Fibroblast of gingiva (primary cell): ENCODE measurements at places on chromosomes 4 and X.

GRCh38 chrX:56764975-56765791, 36.1 kb downstream of the NBDY start:
- DNase-seq: no peak

DNA sequence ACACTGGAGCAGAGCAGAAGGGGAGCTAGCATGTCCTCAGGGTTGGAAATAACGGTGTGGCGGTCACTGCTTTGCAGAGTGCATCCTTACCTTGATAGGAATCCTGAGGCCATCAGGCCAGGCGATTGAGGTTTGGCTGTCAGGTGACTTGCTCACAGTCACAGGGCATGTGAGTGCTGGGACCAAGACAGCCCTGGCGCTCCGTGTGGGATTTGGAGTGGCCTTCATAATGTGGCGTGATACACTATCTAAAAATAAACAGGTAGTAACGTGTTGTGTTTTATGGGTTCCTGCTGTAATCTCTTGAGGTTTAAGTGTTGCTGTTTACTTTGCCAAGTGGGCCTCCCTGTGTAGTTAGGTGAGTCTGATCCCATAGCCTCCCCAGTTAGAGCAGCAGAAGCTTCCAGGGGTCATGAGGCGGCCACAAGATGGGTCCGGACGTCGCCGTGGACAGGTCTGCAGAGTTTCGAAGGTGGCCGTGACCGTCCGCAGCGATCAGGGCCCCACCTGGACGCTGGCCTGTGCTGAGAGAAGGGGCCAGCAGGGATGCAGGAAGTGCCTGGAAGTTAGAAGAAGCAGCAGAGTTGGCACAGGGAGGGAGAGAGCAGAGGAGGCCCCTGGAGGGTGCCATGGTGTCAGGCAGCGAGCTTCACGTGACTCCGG, 27.7 kb downstream of the RGS12 start:
- no peak for DNase-seq

GRCh38 chr4:3465698-3466671, 2.9 kb downstream of the DOK7 start:
- no peak for DNase-seq

- DNase-seq: no peak
Measured at GRCh38 chrX:914206-914605, 283.6 kb downstream of the SHOX start.

GRCh38 chr4:184292877-184293276, 75.2 kb upstream of the ENPP6 start:
- DNase-seq: no peak

- DNase-seq: no peak
Measured at GRCh38 chrX:134660627-134661026, 2.4 kb upstream of the PLAC1 start.

- DNase-seq: no peak
Measured at GRCh38 chrX:120504569-120504968, 35.5 kb upstream of the LAMP2 start.

DNA sequence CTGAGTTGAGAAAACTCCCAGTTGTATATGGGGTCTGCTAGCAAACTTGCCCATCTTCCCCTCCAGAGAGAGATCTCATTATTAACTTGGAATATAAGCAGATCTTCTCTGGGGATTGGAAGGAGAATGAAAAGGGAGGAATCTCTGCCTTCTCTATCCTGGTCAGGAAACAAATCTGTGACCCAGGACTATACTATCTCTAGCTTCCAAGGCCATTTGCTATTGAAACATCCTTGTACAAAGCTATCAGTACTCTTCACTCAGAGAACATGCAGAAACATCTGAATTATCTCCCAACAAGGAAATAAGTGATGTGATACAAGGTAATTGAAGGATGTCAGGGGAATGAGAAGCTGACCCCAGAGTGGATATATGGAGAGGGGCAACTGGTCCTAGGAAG, 183.8 kb downstream of the FRMPD4 start:
- no peak for DNase-seq
